Vagina (tissue), 2 donors: ENCODE measurements at places on chromosomes 12 and 14. TPM values are rescaled to one million over a fixed set of nuclear protein-coding genes. Genes with fewer than 3 reads are reported as not detected.

Gene NGB
- total RNA-seq, result 1.7 TPM

Gene MARCHF9
- total RNA-seq, result 8.3 TPM

Gene C12orf54
- total RNA-seq, result not detected

DNA sequence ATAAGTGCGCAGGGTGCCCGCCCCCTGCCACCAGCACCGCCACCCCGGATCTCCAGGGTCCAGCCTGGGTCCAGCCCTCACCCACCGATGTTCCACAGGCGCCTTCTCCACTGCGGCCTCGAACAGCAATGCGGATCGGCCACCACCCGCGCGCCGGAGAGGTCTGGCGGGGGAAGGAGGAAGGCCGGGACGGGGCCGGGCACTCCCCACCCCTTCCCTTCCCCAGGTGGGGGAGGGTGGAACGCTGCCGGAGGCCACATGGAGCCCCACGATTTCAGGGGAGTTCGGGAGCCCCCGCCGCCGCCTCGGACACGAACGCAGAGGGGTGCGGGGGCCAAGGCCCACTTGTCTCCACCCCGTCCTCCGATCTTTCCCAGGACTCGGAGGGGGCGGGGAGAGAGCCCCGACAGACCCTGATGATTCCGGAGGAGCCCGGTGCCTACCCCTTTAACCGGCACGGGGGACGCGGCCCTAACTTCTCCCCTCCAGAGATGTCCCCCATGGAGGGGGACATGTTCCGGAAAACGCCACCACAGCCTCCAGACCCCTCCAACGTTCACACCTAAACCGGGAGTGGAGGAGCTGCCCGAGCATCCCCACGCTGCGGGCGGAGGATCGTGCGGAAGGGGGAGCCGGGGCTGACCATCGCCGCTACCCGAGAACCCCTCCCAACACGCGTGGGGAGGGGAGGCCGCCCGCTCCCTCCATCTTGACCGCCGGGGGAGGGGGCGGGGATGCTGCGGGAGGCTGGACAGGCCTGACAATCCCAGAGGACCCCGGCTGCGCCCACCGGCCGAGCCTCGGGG, 1.1 kb downstream of the ATXN2 start:
- H3K27ac ChIP-seq, result peak overlapping the region; percentile 95
- no peaks in the 10 kb centered on the region for H3K36me3 ChIP-seq
- DNase-seq, result no peak
- H3K27me3 ChIP-seq, result no peaks in the 10 kb centered on the region

- H3K36me3 ChIP-seq, result no peaks in the 10 kb centered on the region
- no peak overlapping the region for H3K27ac ChIP-seq
- H3K27me3 ChIP-seq, result no peaks in the 10 kb centered on the region
- H3K4me1 ChIP-seq, result peaks cover 32% of the 10 kb centered on the region
- H3K4me3 ChIP-seq, result no peak overlapping the region
These were observed 1.5 kb upstream of the KRT7 start for GRCh38 chr12:52231305-52232202.

DNA sequence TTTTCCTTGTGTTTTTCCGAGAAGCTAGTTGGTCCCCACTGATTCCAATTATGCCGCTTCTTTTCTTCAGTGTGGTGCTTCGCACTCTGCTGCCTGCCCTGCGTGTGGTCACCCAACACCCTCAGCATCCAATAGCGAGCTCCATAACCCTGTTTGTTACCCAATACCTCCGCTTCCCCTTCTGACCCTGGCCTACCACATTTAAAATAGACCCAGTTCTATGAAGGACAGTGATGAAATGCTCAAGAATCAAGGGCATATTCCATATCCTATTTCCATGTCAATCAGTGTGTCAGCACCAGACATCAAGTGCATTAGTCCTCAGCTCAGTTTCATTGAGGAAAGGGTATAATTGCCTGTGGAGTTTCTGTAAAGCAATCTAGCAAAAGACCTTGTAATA, 9.5 kb downstream of the NDRG2 start:
- H3K36me3 ChIP-seq, result no peaks in the 10 kb centered on the region
- no peak for DNase-seq
- no peaks in the 10 kb centered on the region for H3K27me3 ChIP-seq
- peak overlapping the region; percentile 56 for H3K27ac ChIP-seq

DNA sequence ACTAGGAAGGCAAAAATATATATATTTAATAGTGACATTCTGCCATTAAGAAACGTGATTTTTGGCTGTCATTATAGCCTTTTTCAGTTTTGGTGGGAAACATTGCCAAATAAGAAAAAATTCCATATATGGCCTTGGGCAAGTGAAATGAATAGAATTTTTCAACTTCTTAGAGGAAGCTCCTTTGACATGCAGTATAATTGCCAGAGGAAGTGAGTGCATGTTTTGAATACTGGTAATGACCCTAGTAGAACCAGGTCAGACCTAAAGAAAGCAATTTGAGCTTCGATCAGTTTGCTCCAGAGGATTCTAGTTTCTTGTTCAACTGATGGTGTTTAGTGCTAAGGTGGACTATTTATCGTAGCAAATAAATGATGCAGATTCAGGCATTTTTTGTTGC, 26.2 kb upstream of the TRIM9 start:
- DNase-seq, result no peak
- no peak overlapping the region for H3K4me3 ChIP-seq
- H3K27ac ChIP-seq, result no peak overlapping the region
- H3K36me3 ChIP-seq, result no peaks in the 10 kb centered on the region
- no peaks in the 10 kb centered on the region for H3K4me1 ChIP-seq

DNA sequence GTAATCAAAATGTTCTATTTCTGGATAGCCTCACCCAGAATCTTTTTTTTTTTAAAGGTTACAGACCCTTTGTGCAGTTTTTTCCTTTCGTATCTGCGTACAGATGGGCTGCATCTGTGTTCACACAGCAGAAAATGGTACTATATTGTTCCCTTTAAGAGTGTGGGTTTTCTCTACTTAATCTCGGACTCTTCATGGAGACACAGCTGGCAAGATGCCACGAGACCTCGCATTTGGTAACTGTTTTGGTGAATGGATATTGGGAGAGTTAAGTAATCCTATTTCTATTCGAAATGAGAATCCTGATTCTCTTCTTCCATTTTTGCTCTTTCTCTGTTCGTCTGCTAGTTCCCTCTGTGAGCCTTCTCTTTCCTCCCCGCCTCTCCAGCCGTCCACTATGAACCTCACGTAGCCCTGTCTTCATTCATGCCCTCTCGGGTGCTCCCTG, 85.7 kb downstream of the SAMD4A start:
- no peaks in the 10 kb centered on the region for H3K36me3 ChIP-seq
- H3K27ac ChIP-seq, result peak overlapping the region; percentile 93
- DNase-seq, result no peak

- no peaks in the 10 kb centered on the region for H3K36me3 ChIP-seq
- H3K27me3 ChIP-seq, result no peaks in the 10 kb centered on the region
- no peaks in the 10 kb centered on the region for H3K4me1 ChIP-seq
- no peak overlapping the region for H3K4me3 ChIP-seq
These were observed 28.6 kb downstream of the PIGH start for GRCh38 chr14:67571275-67571990.
